Activated CD4-positive, alpha-beta T cell treated with anti-CD3 and anti-CD28 coated beads, Interleukin-2, Interleukin-4, amounts not matched to agents 100 ng/mL and 50 ng/mL, durations not matched to agents 16 hours and 8 hours (primary cell): ENCODE measurements at places on chromosomes 1 and 21.

- no peak for DNase-seq
Observed at GRCh38 chr1:147753081-147753480, 7.3 kb downstream of the GJA5 start.

DNA sequence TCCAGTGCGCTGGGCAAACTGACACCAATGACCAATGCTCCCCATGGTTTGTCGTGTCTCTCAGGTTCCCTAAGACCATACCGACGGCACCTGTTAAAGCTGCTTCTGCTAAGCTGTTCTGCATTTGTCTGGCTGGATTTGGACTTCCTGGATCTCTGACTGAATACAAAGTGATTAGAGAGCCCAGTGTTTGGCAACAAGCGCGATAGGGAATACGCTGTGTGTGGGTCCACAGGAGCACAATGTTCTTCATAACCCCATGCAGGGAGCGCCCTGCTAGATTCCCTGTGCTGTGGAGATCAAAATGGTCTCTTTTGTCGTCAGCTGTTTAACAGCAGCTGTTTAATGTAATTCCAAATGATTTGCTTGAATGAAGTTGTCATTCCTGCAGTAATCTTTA is 26.0 kb upstream of the ESRRG start:
- DNase-seq, result no peak

GRCh38 chr1:91201176-91201575 is 179.3 kb upstream of the ZNF644 start:
- no peak for DNase-seq

GRCh38 chr1:41340655-41341364 is 20.4 kb upstream of the FOXO6 start:
- no peak for DNase-seq

DNA sequence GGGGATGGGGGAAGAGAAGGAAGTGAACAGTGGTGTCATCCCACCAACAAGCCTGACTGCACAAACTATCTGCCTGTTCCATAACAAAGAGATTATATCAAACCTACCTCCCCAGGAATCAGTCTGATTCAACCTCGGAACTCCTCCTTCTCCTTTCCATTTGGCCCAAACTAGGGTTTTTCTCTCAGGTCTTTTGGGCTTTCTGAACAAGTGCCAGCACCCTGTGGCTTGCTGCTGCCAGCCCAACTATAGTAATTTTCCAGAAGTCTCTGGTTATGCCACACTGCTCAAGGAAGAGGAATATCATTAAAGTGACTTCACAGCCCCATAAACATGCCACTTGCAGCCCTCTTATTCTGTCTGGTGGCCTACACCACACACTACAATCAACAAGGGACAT is 70.5 kb downstream of the RGS7 start:
- DNase-seq, result no peak

DNA sequence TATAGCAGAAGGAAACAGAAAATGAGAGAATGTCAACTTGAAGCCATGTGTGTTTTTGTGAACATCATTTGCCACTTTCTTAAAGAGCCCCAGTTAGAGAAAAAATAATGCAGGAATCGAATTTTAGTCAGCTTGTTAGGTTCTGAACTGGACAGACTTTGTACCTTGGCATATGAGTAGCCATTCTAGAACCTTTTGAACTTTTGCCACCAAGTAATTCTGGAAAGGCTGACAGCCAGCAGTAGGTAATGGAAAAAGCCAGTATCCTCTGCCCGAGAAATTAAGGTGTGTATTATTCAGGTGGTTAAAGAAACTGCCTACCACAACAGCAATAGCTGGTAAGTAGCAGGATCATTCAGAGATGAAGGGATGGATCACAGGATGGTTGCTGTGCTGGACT is 20.7 kb downstream of the LRRC8D start:
- DNase-seq, result no peak

GRCh38 chr1:206772243-206772937 is at the start of gene IL10:
Gene IL10 (minus strand): TSS chr1:206772494. CDS start chr1:206772435, 59 bp downstream.
- no peak for DNase-seq

- no peak for DNase-seq
Observed at GRCh38 chr1:928825-929661, 5.3 kb downstream of the SAMD11 start.

GRCh38 chr21:14923468-14923867 is 141.3 kb downstream of the NRIP1 start:
- DNase-seq, result no peak

- DNase-seq, result peak; percentile 88
Observed at GRCh38 chr1:31010086-31010989, 55.2 kb downstream of the PUM1 start.

- no peak for DNase-seq
Observed at GRCh38 chr1:81950591-81951244, 150.0 kb downstream of the ADGRL2 start.

- DNase-seq, result no peak
Observed at GRCh38 chr1:54995013-54995760, 3.5 kb upstream of the BSND start.
